Panc1 (cell line): ENCODE measurements at places on chromosomes 6 and 20.

DNA sequence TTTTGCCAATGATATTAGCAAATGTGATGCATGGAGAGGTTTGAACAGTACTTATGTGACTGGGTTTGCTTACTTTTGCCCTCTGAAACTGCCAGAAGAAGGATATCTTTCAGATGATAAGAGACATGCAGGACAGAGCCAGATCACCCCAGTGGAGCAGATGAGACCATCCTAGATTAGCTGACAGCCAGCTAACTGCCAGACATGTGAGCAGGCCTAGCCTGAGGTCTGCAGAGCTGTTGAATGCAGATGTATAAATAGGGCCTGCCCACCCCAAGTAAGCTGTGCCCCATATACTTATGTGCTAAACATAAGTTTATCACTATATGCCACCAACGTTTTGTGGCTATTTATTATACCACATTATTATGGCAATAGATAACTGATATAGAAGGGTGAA, 5.9 kb downstream of the ZSCAN31 start:
- no peak for DNase-seq

DNA sequence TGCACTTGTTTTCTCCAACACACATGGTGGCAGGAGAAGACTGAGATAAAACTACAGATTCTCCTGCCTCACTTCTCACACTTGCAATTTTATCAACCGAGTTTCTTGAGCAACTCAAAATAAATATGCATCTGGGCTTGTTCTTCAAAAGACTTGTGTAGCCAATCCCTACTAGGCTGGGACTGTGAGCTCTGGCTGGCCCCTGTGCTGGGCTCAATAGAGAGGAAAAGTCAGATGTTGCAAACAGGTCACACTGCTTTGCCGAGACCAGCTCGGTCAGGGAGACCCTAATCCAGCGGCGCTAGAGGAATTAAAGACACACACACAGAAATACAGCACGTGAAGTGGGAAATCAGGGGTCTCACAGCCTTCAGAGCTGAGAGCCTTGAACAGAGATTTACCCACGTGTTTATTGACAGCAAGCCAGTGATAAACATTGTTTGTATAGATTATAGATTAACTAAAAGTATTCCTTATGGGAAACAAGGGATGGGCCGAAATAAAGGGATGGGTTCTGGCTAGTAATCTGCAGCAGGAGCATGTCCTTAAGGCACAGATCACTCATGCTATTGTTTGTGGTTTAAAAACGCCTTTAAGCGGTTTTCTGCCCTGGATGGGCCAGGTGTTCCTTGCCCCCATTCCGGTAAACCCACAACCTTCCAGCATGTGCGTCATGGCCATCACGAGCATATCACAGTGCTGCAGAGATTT, 32.7 kb downstream of the FAM50B start:
- DNase-seq: no peak

DNA sequence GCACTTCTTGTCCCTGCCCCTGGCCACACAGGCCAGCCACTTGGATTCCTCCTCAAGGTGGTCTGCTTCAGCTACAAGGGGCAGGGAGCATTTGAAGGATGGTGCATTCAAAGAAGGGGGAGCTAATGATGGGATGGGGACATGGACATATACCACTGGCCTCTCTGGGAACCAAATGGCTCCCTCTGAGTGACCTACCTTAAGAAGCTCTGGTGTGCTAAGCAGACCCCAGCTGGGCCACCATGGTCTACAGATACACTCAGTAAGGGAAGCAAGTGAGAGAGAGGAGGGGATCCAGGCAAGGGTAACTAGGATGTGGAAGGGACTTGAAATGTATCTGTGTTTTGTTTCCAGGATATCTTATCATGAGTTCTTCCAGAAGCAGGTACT, 62.4 kb downstream of the TTI1 start:
- no peak for DNase-seq

DNA sequence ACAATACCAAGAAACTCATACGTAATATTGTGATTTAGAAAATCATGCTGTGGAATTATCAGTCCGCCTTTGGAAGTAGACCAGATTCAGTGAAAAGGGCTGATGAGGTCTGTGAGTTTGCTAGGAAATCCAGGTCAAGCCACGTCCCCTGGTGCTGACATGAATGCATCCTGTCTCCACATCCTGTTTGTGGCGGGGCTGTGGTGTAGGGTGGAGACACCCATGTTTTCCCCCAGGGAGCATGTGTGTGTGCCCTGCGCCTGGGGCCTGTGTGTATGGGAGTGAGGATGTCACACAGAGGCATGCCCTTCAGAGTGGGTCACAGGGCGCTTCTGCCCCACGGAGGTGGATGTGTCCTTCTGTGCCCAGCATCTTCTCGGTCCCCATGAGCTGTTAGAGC, 109.1 kb downstream of the SASH1 start:
- DNase-seq: no peak

DNA sequence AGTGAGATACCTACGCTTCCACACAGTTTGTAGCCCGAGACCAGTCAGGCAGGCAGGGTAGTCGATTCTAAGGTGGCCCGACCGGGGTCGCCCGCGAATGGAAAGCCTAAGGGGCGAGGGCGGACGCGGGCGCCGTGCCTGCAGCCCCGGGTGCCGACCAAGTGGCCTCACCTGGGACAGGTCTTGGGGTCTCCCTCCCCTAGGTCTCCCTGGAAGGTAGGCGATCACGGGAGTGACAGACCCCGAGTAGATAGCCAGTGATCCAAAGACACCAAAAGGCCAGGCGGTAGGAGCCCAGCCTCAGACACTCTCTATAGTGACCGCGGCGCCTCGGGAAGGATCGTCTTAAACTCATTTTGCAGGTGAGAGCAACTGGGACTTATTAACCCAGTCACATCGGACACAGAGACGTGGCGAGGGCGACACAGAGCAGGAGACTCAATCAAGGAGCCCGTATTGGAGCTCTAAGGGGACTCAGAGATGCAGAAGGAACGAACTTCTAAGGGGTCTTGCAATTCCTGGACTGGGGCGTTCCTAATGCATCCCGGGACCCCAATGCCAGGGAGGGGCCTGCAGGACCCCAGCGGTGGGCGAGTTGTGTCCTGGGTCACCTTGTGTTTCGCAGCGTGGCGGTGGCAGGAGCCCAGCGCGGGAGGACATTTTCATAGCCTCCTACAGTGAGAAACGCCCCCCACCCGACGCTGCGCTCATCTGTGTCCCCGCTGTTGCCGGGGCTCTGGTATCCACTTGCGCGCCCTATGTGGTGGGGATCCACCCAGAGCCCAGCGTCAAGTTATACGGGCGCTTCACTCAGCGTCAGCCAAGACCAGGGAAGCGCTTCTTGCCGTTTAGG, 2.1 kb upstream of the VSX1 start:
- DNase-seq: no peak

DNA sequence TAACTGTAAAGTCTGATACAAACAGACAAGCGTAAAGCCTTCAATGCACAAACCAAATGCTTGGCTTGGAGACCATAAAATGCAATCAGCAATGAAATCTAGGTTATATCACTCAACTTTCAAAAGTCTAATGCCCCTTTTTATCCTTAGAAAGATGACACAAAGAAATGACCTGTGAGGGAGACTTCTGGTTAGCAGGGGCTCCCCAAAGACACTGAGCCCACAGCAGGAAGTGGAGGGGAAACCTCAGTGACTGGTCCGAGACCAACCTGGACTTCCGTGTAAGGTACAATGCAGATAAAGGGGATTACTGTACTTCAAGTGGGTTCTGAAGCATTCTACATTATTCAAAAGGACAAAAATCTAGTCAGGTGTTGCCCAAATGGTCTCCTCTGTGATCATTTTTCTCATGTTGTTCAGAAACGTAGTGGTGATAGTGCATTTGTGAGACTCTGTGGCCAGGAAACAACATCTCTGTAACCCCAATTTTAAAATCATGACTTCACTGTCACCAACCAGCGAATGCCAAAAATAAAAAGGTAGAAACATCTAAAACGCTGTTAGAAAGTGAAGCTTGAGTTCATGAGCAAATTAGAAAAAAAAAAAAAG, 88.2 kb downstream of the HIVEP2 start:
- DNase-seq: no peak

DNA sequence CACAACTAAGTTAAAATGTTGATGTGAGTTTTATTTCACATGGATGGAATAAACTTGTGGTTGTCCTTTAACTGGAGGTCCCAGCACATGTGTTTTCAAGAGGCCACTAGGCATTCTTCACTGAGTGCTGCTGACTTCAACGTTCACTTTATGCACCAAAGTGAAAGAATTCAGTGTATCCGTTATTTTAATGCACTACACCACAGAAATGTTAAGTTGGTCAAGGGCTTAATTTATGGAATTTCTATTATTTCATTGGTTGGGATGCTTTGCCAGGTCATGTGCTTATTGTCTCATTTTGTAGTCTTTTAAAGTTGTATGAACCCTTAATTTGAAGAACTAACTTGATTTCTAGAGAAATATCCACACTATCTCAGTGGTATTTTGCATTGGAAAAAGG, 106.4 kb downstream of the PPP1R14C start:
- no peak for DNase-seq

DNA sequence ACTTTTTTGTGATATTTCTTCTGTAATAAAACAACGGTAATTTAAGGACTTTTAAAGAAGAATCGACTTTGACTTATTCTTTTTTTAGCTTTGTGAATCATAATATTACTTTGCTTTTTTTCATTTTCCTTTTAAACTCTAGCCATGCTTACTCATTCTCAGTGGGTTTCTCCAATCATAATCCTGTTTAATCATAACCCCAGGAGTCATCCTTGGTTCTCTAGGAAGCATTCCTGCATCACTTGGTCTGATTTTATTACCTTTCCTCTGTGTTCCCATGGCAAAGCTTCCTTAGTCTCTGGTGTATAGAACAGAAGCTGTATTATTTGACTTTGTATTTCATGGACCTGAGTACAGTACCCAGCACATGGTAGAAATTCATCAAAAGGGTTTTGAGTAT, 223.5 kb downstream of the CDKAL1 start:
- no peak for DNase-seq

DNA sequence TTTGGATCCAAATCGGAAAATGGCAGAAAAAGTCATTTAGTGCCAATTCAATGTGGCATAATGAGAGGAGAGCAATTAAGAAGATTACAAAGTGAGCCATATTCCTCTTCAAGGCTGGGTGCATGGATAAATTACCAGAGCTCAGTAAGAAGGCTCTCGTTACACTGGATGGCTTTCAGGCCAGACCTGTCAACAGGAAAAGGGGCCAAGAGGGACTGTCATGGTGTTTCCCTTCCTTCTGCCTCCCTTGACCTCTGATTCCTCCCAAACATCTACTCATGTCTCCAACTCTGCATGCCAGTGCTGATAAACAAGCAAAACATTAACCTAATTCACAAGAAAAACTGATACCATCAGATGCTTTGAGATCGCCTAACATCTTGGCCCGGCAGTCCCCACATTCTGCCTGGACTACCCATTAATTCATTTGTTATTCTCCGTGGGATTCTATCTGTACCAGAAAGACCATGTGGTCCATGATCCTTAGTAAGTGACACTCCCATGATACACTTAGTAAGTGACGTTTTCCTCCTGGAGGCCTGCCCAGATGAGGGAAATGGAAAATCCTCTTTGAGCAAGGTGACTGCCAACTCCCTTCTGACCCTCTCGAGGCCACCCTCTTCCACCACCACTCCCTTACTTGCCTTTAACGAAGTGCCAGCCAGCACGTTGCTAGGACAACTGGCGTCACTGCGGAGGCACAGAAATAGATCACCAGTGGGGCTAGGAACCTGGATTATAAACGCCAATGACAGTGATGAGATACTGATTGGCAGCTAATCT, 239.2 kb downstream of the GMPR start:
- DNase-seq: no peak

DNA sequence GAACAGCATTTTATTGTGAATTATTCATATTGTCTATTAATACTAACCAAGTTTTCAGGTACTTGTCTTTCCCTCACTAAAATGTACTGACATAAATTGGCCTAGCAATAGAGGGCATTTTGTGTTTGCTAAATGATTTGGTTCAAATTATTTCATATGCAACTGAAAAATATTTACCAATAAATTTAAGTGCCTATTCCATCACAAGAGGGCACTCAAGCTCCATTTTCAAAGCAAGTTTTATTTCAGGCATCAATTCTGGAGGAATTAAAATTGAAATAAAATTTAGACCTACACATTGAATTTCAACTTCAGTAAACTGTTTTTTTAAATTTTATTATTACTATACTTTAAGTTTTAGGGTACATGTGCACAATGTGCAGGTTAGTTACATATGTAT, 114.3 kb upstream of the SYNCRIP start:
- DNase-seq: peak; percentile 5
